Right cardiac atrium (tissue), 5 donors: ENCODE measurements at places on chromosomes 2 and 18.
A peak's percentile ranks its signal among the peaks of the same experiment; 100 is the strongest.

DNA sequence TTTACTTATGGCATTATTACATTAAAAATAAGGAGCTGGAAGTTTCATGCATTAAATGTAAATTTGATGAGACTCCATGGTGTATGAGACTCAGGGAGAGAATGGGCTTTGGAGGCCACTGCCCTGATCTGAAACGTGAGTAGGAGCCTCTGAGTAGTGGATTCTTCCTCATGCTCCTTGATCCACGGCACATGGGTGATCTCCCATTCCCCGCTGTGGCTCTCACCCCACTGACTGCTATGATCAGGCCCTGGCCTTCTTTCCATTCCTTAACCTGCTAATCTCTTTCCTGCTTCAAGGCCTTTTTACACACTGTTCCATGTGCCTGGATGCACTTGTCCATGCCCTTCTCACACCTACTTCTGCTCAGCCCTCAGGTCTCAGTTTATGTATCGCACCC, 68.4 kb downstream of the SMAD7 start:
- no peak for DNase-seq

DNA sequence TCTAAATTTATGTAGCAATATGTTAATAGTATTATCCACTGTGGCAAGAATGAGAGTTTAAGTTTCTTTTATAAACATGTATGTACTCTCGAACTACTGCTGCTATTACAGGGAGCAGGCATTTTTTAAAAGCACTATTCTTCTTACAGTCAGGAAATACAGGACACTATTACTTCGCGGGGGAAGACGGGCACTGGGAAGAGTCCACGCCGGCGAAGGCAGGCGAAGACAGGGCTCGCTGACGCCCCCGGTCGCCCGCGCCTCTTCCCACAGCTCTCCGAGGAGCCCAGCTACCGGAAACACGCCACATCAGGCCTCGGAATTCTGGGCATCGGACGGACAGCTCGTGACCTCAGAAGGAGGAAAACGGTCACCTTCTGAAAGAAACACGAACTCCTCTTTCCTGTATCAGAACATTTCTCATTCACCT, 90.2 kb downstream of the FAM161A start:
- DNase-seq: peak; percentile 91

- DNase-seq: no peak
Observed at GRCh38 chr18:35609236-35609635, 27.7 kb downstream of the GALNT1 start.

GRCh38 chr2:110886826-110887573, 154.6 kb downstream of the ACOXL start:
- DNase-seq: no peak

DNA sequence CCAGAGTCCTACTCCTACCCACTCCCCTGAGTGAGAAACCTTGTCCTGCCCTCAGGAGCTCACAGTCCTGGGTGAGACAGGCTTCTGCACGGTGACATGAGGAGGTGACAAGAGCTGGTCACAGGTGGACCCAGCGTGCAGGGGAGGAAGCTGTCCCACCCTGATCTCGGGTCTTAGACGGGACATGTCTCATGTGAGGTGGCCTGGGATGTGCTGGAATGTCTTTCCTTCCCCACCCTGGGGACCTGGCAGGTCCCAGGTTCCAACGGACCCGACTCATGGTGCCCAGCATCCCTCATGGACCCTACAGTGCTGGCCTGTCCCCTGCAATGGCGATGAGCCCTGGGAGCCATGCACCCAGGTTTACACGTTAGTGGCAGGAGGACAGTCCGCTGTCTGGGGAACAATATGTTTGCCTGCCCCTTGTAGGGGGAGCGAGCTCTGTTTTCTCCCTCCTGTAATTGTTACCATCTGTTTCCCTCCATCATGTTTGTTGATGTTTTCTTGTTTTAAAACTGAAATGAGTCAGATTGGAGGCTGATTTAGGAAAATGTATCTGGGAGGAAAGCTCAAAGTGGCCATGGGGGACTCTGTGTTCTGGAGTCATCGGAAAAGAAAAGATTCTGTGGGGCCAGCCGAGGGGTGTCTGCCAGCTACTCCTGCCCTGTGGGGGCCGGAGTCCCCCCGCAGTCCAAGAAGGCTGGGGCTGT, 238.1 kb downstream of the KLHL29 start:
- DNase-seq: no peak

- no peak for DNase-seq
Observed at GRCh38 chr2:128465246-128466170, 146.8 kb upstream of the HS6ST1 start.

- peak; percentile 86 for DNase-seq
Observed at GRCh38 chr2:48530033-48530811, at the start of gene STON1. STON1 (plus strand) TSS chr2:48530154; CDS start chr2:48580634, 50,480 bp downstream.

GRCh38 chr18:32548688-32549087, 78.0 kb upstream of the GAREM1 start:
- DNase-seq: no peak

DNA sequence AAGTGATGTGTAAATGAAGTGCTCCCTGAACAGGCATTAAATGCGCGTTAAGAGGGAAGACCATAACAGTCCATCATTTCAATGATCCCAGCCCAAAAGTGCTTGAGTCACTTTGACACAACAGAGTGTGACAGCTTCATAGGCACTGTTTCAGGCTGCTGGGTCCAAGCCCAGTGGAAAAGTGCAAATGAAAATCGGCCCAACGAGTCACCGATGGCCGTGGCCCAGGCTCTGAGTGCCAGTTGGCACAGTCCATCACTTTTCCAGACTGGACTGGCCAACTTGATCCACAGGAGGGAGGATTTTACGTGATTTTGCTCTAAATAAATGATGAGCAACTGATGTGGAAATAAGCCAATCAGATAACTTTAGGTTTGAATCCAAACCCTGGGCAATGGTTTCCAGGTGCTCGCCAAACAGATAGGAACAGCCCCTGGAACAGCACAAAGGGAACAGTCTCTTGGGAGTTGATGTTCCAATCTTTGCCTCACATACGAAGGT, 114.0 kb downstream of the SP3 start:
- DNase-seq: peak; percentile 88

GRCh38 chr2:47046271-47046670, 108.8 kb downstream of the STPG4 start:
- no peak for DNase-seq

DNA sequence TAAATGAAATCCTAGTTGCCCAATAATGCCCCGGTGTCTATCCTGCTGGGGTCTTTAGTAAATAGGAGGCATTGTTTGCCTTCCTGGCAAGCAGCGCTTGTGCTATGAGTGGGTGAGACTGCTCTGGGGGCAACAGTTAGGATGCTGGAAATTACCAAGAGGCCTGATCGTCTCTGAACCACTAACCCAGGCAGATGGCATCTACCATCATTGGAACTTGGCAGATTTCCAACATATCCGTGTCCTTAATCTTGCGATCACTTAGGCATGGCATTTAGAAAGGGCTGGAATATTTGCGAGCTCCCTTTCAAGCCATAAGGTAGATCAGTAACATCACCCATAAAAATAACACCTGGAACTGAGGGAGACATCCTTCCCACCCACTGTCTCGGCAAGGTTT, 18.8 kb upstream of the SH3RF3 start:
- no peak for DNase-seq

DNA sequence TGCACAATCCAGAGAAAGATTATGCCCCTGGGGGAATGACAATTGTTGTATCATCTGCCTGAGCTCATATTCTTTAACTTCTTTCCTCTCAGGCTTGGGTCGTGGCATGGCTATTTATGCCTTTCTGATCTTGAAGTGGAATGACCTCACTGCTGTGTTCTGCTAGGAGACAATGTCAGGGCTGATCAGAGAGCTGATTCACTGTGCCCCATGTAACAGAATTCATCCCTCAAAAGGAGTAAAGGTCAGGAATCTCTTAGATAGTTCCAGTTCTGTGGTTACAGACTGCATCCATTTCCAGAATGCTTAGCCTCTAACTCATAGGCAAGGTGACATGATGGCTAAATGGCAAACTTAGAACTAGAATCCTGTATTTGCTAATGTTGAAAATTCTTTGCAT, 511.7 kb upstream of the CNTNAP5 start:
- DNase-seq: no peak

GRCh38 chr2:225091336-225091735, 49.1 kb upstream of the DOCK10 start:
- DNase-seq: no peak

- no peak for DNase-seq
Observed at GRCh38 chr2:16244966-16245320, 304.6 kb downstream of the MYCN start.

GRCh38 chr2:15811367-15811766, 129.0 kb upstream of the MYCN start:
- DNase-seq: no peak

DNA sequence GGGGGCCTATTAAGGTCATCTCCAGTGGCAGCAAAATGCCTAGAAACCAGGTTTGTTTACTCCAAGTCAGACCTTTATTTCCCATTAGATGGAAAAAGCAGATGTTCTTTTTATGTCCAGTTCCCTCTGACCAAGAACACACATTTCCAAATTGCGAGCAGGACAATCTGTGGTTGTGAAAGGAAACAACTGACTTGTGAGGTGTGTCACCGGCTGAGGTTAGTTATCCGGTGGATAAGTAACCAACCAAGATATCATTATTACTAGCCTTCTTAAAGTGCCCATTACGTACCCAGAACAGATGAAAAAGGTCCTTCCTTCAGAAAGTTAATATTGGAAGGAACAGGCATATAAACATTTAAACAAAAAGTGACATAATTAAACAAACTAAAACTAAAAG, 112.9 kb downstream of the THADA start:
- no peak for DNase-seq

DNA sequence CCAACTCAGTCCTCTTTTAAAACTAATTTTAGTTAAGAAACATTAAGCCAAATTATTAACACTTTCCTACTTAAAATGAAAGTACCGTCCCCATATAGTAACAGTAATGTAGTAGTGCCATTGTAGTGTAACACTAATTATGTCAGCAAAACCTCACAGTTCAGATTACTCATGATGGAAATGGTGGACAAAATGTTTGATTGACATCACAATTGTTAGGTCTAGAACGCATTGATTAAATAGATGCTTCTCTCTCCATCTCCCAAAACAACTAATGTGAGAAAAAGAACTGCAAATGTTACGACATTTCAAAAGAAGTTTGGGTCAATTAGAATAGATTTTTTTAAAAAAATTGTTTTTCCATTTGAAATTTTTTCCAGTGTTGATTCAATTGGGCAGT, 1.2 kb upstream of the ATF2 start:
- DNase-seq: no peak

DNA sequence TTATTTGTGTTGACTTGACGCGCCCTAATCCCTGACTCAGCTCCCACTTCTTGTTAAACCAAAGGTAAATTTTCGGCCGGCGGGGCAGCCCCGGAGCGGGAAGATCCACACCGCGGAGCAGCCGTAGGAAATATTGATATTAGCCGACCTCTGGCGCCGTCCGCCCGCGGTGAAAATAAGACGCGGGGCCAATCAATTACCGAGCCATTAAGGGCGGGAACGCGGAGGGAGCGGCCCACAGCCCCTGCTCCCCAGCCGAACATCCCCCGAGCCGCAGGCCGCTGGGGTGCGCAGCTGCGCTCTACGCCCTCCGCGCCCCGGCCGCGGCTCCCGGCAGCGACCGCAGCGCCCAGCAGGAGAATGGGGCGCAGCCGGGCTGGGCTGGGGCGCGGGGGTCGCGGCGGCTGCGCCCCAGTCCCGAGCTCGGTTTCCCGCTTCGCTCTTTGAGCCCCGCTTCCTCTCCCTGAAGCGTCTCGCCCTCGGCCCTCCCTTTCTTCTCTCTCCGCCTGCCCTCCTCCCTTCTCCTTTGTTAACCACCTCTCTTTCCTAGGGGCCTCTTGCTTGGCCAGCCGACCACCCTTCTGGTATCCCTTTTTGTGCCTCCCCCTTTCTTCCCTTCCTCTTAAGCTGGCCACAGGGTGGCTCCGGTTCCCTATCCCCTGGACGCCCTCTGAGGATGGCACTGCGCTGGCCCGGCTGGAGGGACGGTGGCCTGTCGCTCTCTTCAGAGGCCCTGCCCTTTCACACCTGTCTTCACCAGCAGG, 40.9 kb downstream of the CELF4 start:
- DNase-seq: no peak

GRCh38 chr2:182300608-182301007, 126.2 kb downstream of the PDE1A start:
- DNase-seq: no peak

- DNase-seq: no peak
Observed at GRCh38 chr2:137872577-137872976, 91.7 kb upstream of the HNMT start.

DNA sequence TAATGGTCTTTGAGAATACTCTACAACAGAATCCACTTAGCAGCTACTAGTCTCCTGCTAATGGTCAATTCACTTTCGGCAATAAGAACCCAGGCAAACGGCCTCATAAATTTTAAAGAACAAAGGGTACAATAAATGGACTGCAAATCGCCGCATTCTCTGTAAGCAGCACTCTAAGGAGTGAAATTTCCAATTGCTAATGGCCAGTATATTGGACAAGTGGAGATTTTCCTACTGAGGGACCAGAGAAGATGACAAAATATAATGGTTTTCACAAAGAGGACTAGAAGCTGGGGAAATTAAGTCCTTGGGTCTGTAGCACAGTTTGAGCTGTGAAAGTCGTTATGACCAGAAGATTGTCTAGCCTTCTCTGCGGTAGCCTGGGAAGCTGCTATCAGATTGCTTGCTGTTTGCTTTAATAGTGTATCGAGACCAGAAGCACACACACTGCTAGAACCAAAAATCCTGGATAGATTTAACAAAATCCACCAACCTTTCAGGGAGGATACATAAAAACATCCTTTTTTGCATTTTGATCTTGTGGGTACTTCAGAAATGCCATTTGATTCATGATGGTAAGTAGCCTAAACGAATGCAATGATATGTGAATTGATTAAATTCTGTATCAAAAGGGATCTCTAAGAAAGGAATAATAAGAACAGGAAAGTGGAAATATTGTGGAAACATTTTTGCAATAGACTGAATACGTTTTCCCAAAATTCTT, 53.6 kb upstream of the ATP8B1 start:
- no peak for DNase-seq

- peak; percentile 56 for DNase-seq
Observed at GRCh38 chr2:241509155-241509784, 886 bp upstream of the STK25 start.

DNA sequence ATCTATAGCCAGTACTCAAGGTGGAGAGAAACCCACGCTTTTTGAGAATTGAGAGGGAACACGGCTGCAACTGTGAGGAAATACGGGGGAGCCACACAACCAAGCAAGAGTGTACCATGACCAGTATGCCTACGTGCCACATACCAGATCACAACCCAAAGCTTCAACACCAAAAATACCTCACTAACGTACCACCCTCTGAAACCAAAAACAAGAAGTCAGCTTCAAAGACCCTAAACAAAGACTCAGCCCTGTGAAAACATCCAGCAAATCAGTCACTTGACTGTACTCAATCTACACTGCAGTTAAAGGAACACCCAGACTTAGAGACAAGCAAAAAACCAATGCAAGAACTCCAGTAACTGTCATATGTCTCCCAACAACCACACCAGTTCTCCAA, 17.0 kb downstream of the RNU4ATAC start:
- no peak for DNase-seq
